ENCODE measurements at places on chromosomes 7 and 10.
A peak's percentile ranks its signal among the peaks of the same experiment; 100 is the strongest.

DNA sequence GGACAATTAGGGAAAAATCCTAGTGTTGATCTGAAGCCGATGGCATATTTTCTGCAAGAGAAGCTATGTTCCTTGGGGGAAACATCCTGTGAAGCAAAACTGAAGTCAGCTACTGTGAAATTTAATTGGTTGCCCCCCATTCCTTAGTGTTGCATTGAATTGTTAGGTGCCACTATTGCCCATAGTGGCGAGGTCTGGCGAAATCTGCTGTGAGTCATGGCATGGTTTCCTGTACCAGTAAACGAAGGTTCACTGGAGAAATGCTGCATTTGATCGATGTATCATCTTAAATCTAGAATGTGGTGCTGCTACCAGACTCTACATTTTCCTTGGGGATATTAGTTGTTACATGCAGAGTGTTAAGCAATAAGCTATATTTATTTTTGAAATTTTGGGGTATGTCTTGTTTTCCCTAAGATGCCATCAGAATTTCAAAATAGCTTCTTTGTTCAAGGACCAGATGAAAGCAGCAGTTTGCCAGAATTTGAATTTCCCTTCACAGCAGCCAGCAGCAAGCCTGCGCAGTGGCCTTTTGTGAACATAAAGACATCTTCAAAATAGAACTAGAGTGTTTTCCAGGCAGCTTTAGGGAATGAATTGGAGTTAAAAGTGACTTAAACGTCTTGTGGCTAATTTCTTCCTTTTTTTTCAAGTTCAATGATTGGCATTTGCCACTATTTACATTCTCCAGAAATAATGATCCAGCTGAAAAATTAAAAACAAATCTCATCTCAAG, 348.6 kb upstream of the COBL start:
- DNase-seq = no peak

DNA sequence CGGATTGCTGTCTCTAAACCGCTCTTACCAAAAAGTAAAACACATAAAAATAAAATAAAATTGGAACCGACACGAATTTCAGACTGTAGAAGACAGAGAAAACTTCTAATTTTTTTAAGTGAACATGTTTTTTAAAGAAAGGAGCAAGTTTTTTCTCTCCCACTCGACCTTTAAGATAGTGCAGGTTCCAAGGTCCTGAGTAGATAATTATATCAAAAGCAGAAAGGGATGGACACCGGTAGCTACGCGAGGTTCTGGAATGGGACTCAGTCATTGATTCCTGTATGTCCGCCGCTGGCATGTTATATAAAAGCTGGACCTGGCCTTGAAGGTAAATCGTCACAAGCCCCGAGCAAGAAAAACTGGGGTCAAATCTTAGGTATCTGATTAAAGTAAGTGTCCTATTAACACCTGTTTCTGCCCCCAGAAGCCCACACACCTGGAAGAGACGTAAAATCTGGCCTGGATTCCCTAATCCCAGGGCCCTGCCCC, 462 bp upstream of the CISD1 start:
- DNase-seq = no peak

DNA sequence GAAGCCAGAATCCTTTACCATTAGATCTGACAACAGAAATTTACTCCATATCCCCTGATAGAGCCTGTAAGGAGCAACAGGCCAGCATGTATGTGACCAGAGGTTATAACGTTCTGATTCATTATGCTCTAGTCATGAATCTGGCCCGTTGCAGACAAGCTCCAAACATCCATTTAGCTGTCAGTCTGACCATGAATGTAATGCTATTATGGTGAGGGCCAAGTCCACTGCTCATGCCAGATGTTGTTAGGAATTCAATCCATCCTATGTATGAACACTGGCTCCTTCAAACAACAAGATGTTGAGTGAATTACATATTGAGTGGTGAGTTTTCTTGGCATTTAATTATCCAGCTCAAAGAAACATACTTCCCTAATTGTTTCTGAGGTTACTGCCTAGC, 610.1 kb upstream of the ANKRD30A start:
- DNase-seq = no peak

- DNase-seq = peak; percentile 90
Measured at GRCh38 chr10:77478247-77478961, 159.2 kb downstream of the KCNMA1 start.

DNA sequence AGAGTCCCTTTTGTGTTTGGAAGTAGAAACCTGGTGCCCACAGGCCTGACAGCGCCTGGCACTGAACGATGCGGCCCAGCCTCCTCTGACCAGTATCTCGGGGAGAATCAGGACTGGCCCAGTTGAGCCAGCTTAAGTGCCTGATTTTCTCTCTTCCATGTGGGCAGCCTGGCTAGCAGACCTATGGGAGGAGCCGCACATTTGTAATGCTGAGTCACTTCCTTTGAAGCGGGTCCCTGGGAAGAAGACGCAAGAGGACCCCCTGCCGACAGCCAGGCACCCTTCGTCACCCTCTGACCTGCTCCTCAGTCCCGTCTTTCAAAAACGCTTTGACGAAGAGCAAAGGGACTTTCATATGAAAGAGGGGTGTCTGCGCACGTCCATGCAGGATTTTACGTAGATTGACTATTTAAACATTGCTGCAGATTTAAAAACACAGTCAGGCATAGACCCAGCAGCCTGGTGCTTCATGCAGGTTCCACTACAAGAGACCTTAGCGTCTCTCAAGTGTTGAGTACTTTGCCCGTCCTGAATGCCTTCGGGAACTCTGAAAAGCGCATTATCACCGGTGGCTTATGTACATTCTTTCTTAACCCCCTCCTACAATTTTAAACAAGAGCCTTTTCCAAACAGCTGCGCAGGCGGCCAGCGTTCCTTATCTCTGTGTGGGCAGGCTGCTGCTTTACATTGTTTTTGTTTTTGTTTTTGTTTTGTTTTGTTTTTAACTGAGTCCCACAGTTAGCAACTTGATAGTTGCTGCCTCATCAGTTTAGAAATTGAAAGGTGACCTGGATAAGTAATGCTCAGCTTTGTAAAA, 36.5 kb upstream of the AP5Z1 start:
- peak; percentile 95 for DNase-seq

GRCh38 chr7:1557771-1558170, 1.8 kb upstream of the TMEM184A start:
- DNase-seq = no peak

GRCh38 chr10:28922127-28922526, 244.8 kb downstream of the BAMBI start:
- peak; percentile 54 for DNase-seq

DNA sequence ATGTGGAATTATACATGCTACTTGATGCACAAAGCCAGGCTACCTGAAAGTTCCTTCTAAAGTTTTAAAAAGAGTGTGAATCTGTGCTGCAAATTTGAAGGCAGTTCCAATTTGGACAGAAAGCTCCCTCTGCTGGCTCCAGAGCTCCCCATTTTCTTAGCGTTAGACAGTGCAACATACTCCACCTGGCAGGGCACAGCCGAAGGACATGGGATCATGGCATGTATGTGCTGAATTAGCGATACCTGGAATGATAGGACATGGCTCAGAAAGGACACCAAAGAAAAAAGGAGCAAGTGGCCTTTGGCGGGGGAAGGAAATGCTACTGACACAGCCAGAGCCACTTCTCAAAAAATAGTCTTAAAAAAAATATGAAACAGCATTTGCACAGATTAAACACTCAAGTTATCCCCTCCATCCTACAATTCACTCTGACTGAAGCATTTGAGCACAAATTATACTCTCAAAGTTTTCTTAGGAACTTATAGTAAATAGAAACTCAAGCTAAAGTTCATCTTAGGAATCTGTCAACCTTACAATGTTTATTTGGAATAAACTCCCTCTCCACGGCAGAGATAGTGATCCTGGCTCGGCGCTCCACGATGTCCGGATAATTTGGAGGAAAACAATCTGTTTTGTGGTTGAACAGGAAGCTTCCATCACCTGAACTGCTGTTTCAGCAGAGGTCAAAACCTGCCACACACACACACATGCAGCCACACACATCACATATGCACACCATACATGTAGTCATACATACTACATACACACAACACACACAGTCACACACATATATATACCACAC, 80.0 kb downstream of the C7orf25 start:
- DNase-seq = peak; percentile 59

GRCh38 chr7:17371671-17372524, 73.4 kb downstream of the AHR start:
- DNase-seq = peak; percentile 98

DNA sequence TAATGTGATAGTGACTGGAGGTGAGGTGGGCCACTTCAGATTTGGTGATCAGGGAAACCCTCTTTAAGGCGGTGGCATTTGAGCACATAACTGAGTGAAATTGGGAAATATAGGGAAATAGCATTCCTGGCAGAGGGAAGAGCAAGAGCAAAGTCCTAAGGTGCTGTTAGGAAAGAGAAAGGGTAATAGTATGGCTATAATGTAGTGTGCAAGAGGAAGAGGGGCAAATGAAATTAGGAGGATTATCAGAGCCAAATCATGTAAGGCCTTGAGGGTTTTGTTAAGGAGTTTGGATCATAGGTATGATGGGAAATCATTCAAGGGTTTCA, 27.8 kb upstream of the CYP26C1 start:
- no peak for DNase-seq

DNA sequence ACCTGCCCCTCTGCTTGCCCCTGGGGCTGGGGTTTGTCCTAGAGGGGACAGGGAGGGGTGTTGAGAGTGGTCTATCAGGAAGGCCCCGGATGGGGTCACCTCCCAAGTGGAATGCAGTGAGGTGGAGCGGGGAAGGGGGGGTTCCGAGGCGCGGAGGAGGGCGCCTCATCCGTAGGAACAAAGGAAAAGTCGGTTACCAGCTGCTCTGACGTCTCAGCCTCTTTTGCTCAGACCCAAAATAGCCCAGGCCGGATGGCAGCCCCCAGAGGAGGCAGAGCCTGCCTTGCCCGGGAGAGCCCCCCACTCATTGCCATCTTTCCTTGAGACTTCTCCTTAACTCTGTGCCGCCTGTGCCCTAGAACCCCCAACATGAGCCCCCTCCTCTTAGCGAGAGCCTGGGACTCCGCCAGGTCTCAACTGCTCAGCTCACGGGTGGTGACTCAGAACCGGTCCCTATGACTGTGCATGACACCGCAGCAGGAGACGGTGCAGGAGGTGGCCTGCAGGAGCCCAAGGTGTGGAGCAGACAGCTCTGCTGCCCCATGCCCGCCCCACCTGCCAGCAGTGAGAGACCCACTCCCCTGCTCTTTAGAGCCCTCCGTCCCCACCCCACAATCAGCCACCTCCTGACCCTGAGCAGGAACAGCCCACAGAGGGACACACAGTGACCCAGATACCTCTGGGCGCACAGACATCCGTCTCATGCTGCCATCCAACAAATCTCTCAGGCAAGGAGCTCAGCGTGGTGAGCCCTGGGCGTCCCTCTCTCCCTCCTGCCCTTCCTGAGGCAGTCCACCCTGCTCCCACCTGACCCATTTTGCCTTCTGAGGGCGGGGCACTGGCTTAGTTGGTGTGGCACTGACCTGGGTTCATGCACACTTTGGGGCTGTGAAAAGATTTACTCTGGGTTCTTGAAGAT, 13.1 kb downstream of the STX1A start:
- DNase-seq = peak; percentile 44

DNA sequence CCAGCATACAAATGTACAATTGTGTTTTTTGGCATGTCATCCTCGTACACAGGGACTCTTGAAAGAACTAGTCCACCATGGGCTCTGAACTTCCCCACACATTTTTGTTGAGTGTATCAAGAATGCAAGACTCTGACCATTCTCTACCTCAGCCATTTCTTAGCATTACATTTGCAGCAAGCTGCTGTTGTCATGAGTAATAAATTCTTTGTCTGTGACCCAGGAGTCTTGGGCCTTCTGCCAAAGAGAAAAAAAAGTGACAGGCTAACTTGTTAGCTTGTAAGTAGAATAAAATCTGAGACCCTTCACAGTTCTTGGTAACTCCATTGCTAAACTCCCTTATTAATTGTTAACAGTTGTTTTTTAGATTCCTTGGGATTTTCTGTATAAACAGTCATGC, 542.3 kb upstream of the MBL2 start:
- peak; percentile 80 for DNase-seq

DNA sequence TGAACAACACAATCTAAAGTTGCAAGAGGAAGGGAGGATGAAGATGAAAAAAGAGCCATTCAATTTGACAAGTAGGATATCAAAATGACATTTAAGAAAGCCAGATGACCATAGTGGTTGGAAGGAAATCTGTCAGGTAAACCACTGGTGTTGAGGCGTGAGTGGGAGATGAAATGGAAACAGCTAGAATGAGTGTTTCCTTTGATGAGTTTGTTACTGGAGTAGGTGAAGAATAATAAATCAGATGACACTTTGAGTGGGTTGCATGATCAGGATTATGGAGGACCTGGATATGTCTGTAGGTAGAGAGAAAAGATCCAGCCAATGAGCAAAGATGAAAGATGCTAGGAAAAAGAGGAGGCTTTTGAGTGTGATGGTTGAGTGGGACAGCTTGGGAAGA, 33.1 kb downstream of the AKR1B1 start:
- no peak for DNase-seq

DNA sequence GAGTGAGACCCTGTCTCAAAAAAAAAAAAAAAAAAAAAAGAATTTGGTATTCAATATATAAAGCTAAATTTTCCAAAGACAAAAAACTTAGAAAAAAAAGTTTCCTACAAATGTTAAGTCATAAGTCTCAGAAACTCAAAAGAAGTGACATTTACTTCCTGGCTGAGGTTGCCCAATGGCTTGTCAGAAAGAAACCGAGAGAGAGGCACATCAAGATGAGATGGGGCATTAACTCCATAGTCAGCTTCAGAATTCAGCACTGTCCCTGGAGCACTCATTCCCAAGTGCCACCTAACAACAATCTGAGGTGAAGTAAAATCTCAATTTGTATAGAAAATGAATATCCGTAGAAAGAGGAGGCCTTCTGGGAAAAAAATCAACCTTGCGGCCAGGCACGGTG, 6.8 kb upstream of the SPOCK2 start:
- DNase-seq = no peak

- DNase-seq = peak; percentile 16
Measured at GRCh38 chr10:68861253-68861652, 33.9 kb downstream of the STOX1 start.

- DNase-seq = no peak
Measured at GRCh38 chr10:119713744-119714483, 11.9 kb upstream of the INPP5F start.

DNA sequence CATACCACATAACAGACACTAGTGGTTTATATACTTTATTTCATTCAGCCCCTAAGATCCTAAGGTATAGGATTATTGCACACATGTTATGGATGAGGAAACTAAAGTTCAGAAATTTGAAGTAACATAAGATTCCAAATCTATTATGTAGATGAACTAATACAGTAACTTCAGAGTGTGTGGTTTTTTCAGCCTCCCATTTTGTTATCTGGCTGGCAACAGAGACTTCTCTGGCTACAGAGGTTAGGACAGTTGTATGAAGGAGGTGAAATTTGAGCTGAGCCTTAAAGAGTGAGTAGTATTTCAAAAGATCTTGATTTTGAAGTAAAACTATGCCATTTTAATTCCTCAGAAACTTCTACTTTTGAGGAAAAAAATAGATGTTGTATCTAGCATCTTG, 125.4 kb downstream of the MAPK8 start:
- DNase-seq = peak; percentile 63

GRCh38 chr7:113085781-113086390, 741 bp downstream of the GPR85 start:
- DNase-seq = peak; percentile 18

- DNase-seq = no peak
Measured at GRCh38 chr7:100864263-100864845, 2.8 kb upstream of the TRIP6 start.

All from iris pigment epithelial cell (primary cell).